Erythroblast (primary cell): ENCODE measurements at places on chromosomes 11 and 22.
A peak's percentile ranks its signal among the peaks of the same experiment; 100 is the strongest.

DNA sequence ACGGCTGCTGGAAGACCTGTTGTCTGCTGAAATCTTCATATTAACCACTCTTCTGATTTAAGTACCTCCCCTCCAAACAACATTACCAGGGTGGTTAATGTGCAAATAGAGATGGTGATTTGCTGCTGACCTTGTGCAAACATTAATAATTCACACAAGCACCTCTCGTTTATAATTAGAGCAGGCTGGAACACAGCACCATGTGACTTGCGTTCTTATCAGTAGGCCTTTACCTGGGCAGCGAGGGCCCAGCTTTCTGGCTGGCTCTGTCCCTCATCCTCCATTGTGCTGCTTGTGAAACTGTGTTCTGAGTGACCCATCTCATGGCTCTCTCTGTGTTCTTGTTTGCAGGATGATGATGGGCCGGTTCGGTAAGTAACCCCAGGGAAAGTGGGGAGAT, 41.0 kb upstream of the PARVG start:
- no peak for DNase-seq

GRCh38 chr22:41746567-41747400, 47.5 kb downstream of the MEI1 start:
- peak; percentile 78 for DNase-seq

DNA sequence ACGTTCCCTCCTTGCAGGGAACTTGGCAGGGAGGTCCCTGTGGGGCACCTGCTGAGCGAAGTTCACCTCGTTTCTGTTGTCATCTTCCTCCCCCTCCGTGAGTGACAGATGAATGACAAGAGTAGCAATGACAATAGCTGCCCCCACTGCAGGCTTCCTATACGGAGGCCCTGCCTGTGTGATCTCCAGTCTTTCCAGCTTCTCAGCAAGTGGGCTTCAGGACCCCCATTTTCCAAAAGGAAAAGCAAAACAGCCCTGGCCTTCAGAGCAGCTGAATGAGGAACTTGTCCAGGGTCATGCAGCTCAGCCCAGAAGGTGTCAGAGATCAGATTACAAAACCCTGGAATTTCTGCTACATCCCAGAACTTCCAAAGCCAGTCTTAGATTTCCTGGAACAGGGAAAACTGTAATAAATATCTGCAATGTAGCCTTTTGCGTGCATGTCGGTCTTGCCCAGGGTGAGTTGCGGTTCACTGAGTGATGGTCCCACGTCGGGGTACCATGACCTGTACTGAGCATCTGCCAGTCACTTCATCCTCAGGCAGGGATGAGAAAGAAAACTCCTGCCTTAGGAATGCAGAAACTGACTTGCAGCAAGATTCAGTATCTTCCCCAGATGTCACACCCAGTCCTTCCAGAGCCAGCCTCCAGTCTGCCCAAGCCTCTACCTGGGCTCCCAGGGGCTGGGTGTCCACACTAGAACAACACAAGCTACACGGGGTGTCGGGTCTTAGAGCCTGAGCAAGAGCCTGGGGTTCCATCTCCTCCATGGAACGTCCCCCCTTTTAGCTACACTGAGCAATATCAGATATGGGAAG, 1457.0 kb downstream of the BRD1 start:
- DNase-seq = no peak

- no peak for DNase-seq
Observed at GRCh38 chr11:119626871-119627270, 102.1 kb downstream of the NECTIN1 start.

DNA sequence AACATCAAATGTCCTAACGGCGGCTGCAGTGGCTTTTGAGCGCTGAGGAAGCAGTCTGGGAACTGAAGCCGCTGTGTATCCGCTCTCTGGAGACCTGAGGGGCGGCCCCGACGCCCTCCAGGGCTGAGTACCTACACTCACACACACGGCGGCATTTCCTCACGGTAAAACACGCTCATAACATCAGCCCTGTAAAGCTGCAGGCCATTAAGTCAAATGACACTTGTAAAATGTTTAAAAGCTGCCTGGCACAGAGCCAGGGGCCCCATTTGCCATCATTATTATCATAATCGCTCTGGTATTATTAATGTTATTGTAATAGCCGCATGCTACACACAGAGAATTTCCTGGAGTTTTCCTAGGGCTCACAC, 5.1 kb downstream of the CARS1 start:
- DNase-seq = no peak
